ENCODE measurements at places on chromosomes 2 and 18.

DNA sequence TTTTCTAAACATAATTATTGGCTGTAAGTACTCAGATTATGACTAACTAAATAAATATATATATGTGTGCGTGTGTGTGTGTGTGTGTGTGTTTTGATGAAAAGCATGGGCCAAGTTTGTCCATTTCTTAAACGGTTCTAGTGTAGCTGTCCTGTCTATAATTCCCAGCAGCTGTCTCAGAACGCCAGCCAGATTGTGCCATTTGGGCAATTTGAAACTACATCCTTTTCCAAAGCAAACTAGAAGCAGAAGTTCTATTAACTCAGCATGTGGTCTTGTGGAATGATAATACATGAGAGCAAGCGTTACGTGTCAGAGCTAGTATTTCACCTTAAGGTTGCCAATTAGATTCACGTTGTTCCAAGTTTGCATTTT, 1.7 kb downstream of the ARHGAP28 start:
- DNase-seq, result no peak

- DNase-seq, result no peak
These were observed 315.1 kb downstream of the RDH14 start for GRCh38 chr2:18245375-18245774.

DNA sequence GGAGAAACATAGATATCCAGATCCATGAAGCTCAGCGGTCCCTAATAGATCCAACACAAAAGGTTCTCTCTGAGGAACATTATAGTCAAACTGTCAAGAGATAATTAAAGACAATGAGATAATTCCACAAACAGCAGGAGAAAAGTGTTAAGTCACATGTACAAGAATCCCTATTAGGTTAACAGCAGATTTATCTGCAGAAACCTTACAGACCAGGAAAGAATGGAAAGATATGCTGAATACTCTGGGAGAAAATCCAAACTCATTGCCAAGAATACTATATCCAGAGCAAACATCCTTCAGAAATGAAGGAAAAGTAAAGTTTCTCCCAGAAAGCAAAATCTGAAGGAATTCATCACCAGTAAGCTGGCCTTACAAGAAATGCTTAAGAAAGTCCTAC, 10.8 kb upstream of the KDM3A start:
- no peak for DNase-seq

- DNase-seq, result no peak
These were observed 10.3 kb upstream of the PAPOLG start for GRCh38 chr2:60745761-60746160.

DNA sequence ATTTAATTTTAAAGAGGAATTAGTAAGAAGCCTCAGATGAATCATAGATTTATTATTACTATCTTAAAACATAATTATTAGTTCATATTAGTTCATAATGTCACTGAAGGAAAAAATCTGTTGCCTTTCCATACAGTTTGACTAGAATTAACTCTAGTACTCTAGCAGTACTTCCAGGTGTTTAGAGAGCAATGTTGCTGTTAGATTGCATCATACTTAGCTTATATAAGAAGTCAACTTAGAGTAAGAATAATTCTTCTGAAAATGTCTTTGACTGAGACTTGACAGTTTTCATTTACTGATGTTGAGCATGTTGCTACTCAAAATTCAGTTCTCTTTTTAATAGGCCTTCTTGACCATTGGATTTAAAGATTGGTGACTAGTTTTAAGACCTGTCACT, 4.7 kb downstream of the RAB3GAP1 start:
- no peak for DNase-seq

DNA sequence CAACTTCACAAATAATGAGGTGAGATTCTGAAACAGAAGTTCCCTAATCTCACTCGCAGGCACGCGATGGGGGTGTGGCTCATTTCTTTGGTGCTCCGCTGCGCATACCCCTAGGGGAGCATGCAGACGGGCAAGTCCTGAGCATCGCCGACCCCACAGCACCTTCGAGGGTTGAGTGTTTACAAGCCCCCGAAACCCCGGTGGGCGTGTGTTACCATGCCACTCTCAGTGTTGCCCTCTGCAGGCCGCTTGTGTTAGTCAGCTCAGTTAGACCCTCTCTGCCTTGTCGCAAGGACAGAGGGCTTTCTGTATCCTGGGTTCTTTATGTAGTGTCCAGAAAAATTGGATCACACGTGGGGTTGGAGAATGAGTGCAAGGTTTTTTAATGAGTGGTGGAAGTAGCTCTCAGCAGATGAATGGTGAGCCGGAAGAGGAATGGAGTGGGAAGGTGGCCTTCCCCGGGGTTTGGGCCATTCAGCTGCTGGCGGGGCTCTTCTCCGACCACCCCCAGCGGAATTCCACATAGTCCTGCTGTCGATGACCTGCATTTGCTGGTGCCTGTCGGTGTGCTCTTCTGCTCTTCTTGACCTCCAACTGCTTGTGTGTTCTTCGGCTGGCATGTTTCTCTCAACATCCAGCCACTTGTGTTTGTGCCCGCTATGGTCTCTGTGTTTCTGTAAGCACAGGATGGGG, 191.3 kb downstream of the RPRM start:
- DNase-seq, result no peak

DNA sequence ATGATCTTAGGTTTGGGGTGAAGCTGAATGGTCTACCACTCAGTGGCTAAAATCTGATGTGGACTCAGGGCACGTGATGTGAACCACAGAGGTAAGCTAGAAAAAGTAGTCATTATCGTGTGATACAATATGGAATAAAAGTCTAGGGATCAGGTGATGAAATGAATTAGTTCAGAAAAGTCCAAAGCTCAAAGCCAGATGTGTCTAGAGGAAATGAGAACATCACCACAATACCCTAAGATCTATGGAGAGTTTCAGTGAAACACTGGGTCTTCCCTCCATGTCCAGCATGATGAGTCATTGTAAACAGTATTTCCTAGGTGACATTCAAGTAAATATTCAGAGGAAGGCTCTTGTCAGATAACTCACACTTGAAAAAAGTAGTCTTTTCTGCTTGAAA, 1257.4 kb upstream of the ZEB2 start:
- DNase-seq, result no peak

GRCh38 chr18:57954935-57955334, 89.1 kb upstream of the NEDD4L start:
- no peak for DNase-seq

- DNase-seq, result no peak
These were observed 672.3 kb downstream of the ARHGAP15 start for GRCh38 chr2:143801561-143801960.

GRCh38 chr2:134550566-134551164, 168.1 kb downstream of the TMEM163 start:
- no peak for DNase-seq

GRCh38 chr2:42651057-42651456, 82.6 kb downstream of the MTA3 start:
- no peak for DNase-seq

- no peak for DNase-seq
These were observed 140.4 kb upstream of the ALPP start for GRCh38 chr2:232238108-232238507.

GRCh38 chr2:66041902-66042657, 392.8 kb upstream of the MEIS1 start:
- no peak for DNase-seq

GRCh38 chr2:100256416-100256815, 65.9 kb downstream of the LONRF2 start:
- DNase-seq, result no peak

DNA sequence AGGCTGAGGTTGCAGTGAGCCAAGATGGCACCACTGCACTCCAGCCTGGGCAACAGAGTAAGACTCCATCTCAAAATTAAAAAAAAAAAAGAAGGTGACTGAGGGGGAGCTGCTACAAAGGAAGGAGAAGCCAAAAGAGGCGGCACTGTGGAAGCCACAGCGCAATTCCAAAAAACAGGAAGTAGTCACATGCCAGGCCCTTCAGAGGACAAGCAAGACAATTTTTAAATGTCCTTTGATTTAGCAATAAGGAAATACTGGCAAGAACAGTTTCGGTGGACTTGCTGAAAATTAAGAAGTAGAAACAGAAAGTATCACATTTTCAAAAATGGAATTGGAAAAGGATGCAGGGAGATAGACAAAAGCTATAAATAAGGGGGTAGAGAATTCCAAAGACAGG, 122.8 kb downstream of the OSBPL1A start:
- peak; percentile 41 for DNase-seq

GRCh38 chr18:8776013-8776943, 70.9 kb downstream of the MTCL1 start:
- DNase-seq, result no peak

DNA sequence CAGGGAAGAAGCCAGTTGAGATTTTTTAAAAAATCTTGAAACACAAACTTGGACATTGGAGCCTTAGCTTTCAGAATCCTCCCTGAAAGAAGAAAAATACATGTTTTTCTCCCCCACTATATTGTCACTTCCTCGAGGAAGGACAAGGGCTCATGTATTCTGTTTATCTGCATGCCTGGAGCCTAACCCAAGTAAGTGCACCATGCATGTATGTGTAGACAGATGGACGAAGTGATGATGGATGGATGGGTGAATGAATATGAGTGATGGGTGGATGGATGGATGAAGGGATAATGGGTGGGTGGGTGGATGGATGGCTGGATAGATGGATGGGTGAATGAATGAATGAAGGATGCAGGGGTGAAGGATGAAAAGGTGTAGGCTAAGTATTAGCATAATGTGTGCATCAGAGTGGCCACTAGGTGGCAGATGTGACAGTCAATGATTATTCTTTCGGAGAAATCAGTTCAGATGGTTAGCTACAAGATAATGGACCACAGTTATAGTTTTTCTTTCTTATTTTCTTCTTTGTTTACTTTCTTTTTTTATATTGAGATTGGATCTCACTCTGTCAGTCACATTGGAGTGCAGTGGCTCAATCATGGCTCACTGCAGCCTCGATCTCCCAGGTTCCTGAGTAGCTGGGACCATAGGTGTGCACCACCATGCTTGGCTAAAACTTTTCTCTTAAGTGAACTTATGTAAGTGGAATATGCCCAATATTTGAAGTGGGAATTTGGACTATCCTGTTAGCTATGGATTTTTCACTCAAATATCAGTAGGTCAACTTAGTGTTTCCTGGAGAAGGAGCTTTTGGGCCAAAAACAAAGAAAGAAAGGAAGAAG, 18.5 kb upstream of the CCDC93 start:
- peak; percentile 35 for DNase-seq

GRCh38 chr2:96783388-96783787, 22.7 kb downstream of the CNNM4 start:
- DNase-seq, result no peak

DNA sequence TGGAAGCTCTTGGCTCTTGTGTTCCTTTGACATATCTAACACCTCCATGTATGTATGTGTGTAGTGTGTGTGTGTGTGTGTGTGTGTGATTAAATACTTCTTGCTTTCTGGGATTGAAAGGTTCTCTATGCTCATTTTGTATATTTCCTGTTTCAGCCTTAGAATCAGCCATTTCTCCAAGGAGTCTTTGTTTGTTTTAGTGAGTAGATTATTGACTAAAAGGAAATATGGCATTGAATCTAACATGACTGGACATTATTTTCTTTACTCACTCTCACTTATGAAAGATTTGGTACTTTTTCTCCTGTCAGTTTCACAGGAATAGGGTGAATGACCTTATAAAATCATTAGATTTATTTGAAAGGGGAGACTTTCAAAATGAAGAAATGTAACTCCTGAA, 413.8 kb upstream of the SLC14A2 start:
- DNase-seq, result no peak

- no peak for DNase-seq
These were observed 11.1 kb downstream of the RAB3GAP1 start for GRCh38 chr2:135063210-135063609.

DNA sequence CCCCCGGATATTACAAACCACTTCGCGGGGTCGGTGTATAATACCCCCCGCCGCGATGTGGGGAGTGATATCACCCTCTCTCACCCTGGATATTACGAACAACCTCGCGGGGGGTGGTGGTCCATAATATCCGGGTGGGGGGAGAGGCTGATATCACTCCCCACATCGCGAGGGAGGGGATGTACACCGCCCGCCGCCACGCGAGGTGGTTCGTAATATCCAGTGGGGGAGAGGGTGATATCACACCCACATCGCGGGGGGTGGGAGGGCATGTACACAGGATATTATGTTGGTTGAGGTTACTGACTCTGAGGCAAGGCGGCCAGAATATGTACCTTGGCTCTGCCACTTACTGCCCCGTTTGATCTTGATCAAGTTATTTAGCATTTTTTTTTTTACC, 14.8 kb upstream of the CWC22 start:
- no peak for DNase-seq

DNA sequence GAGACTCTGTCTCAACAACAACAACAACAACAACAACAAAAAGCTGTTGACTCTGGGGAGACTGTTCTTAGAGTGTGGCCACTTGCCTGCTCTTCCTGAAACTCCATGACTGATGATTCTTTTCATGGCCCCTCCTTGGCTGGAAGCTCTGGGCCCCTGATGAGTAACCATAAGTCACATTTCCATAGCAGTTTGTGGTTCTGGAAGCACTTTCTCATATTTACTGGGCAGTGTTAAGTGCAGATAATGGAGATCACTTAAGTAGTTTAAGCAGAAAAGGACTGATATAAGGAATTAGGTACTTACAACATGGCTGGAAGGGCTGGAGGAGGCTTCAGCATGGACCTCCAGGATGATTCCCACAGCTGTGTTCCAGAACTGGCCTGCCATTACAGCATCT, 147.3 kb upstream of the DLX2 start:
- DNase-seq, result no peak

DNA sequence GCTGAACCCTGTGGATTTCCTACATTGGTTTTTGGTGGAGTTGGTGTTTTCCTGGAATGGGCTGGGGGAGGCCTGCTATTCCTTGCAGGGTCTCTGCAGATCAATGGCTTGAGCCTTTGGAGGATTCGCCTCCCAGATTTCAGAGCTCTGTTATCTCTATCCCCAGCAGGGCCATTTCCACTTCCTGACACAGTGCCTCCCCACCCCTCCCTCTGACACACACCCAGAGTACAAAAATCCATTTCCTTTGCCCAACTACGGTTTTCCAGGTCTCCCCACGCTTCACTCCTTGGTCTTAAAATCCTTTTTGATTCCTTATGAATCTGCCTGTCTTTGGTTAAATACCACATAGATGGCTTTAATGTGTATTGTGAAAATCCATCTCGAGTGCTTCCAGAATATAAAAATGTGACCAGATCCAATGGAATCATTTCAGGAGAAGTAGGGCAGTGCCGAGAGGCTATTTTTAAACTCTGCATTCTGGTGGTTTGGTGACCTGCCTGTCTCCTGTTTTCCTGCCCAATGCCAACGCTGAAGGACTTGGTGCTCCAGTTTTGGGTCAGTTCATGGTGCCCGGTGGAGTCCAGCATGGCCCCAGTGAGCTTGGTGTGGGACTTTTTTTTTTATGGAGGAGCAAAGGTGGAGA, 60.9 kb downstream of the ARL4C start:
- DNase-seq, result no peak

- DNase-seq, result no peak
These were observed 1.7 kb downstream of the PTRHD1 start for GRCh38 chr2:24791452-24791851.

- no peak for DNase-seq
These were observed 684.0 kb downstream of the DSC3 start for GRCh38 chr18:30358555-30358954.

DNA sequence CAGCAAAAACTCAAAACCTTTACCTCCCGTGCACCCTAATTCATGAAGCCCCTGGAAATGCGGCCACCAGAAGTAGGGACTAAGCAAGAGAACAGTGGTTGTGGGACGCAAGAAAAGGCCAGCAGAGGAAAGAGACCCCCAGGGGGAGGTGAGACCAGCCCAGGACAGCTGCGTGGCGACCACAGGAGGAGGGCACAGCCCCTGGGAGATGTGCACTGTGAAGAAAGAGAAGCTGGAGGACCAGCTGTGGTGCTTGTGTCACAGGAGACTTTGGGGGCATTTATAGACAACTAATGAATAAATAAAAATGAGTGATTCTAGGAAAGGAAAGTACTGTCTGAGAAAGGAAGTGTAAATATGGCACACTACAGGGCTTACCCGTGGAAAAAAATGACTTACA, 263.8 kb downstream of the EIPR1 start:
- DNase-seq, result no peak

Data from left cardiac atrium (tissue), 4 donors.